ENCODE measurements at places on chromosomes 6 and 20. TPM values are rescaled to one million over a fixed set of nuclear protein-coding genes. Genes with fewer than 3 reads are reported as not detected.

MDFI gene
- total RNA-seq: 45.8 TPM

DPPA5 gene
- not detected for total RNA-seq

NR2E1 gene
- not detected for total RNA-seq

GMPR gene
- 2.4 TPM for total RNA-seq

E2F3 gene
- 6.7 TPM for total RNA-seq

CTAGE9 gene
- total RNA-seq: not detected

ATP9A gene
- total RNA-seq: 2.4 TPM

SLPI gene
- not detected for total RNA-seq

ETV7 gene
- not detected for total RNA-seq

- DNase-seq: no peak
Observed at GRCh38 chr6:44128020-44128917, 915 bp downstream of the TMEM63B start.

DNA sequence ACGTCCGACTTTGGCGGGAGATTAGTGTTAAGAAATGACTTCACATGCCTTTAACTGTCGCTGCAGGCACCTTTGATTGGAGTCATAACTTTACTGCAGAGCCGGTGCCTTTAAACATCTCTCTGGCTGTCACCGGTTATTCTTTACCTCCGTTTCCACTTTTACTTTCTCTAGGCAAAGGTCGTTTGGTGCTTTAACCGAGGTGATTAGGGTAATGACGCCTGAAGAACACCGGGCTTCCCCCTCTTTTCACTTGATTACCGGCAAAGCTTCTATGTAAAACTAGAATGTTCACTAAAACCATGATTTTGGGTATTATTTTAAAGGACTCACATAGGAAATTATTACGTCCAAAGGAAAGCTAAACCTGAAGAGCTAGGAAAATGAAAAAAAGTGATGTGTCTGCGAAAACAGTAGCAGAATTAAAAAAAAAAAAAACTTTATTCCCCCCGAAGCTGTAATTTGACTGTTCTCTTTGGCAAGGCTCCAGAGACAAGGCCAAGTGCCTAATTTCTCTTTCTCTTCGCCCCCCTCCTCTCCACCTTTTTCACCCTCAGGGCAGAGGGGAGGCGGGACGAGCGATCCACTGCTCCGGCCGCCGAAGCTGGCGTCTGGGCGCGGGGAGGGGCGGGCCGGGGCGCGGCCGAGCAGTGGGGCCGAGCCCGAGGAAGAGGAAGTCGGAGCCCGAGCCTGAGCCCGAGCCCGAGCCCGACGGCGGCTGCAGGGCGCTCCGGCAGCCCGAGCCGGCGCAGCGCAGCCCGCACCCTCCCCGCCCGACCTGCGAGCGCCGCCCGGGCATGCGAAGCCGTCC is at the start of gene PLEKHG1:
Gene PLEKHG1, plus strand, starts transcription at position 687 of the 811 bp plus-strand sequence. CDS start 133,797 bp downstream, outside the sequence.
- DNase-seq: peak; percentile 48

DNA sequence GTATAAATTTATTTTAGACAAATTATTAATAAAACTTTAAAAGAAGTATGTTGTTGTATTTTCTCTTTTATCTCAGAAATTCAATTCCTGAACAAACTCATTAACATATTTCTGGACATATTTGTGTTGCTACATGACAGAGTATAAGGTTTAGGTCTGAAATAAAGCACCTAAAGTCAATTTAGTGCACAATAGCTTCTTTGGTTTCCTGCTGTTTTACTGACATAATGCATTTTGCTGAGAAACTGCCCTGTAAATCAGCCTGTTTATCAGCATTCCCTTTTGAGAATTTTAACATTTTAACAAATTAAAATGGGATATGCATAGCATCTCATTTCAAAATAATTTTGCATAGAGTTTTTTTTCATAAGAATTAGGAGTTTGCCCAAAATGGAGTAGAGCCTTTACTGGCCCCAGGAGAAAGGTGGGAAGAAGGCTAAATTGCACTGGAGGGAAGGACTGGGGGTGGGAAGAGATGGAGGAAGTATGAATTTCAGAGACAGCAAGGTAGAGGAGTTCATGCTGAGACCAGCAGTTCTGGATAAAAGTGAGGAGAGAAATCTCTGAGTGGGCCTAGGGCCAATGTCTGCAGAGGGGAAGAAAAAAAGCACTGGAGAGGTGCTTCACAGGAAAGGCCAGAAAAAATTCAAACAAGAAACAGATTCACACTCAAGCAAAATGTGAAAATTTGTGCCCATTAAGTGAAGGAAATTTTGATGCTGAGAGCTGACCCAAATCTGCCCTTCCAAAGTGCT is 324.2 kb upstream of the HSF2 start:
- no peak for DNase-seq

DNA sequence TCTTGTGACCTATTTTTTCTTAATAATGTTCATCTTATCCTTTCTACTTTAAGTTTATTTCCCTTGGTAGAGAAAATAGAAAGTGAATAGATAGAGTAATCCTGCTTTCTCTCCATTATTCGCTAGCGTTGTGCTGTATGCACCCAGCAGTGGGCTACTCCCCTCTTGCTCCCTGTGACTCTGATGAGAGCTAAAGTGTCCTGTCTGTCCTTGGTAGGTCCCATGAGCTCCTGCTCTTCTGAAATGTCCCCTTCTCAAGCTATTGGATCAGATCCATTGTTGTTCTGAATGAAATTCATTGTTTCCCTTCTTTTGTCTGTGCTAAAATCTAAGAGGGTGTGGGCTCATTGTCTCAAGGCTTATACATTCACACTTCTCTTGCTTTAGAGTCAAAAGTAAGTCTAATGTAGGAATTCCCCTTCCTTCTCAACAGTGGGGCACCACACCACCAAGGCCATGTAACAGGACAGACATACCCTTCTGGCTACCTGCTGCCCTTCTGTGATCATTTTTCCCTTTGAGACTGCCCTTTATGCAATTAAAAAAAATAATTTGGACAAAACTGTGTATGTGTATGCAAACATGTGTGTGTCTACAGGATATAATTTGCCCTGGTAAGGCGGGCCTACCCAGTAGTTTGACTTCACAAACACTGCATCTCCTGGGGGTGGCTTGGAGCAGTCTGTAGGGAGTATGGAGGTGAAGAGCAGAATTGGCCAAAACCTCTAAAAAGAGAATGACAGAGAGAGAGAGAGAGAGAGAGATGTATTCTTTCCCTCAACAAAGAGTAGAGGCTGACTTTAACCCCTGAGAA is 167.0 kb upstream of the MYLIP start:
- no peak for DNase-seq

- DNase-seq: peak; percentile 62
Observed at GRCh38 chr6:53986165-53986720, 125.0 kb upstream of the MLIP start.

DNA sequence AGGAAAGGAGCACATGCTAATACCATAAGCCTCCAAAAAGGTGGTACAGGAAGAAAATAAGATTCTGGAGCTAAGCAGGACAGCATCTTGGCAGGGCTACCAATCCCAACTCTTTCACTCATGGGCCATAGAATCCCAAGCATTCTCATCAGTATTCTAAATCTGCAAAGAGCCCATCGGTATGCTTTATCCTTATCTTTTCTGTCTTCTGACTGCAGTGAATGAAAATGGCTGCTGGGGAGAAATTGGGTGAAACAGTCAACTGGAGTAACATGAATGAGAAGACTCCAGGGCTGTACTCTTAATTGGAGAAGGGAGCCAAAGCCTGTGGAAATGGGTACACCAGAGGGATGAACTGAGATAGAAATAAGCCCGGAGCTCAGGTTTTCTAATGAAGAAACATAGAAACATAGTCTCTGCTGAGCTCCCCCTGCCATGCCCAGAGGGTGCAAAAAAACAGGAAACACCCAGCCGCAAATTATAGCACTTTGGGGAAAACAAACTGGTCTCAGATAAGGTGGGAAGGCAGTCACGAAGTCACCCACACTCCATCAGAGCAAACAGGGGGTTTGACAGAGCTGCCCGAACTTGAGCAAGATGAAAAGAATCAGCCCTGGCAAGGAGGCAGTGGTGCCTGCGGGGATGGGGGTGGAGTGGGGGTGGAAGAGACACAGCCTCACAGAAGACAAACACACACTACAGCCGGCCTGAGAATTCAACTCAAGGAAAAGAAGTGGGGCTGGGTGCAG is 35.4 kb upstream of the E2F3 start:
- no peak for DNase-seq

- no peak for DNase-seq
Observed at GRCh38 chr6:5439749-5440148, 178.4 kb downstream of the FARS2 start.

DNA sequence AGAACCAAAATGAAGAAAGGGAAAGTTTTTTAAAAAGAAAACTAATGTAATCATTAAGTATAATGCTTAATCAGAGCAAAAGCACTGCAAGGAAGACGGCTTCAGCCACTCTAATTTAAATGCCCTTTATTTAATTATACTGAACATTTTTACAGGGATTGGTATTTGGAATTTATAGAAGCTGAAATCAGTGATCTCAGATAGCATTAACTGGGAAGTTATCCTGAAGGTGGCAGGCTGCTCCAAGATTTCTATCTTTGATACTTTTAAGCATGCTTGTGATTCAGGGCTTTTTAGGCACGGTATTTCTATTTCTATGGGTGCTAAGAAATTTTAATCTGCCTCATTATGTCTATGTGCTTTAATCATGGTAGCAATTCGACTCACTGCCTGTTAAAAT is 1.3 kb upstream of the NDUFAF4 start:
- DNase-seq: peak; percentile 29

DNA sequence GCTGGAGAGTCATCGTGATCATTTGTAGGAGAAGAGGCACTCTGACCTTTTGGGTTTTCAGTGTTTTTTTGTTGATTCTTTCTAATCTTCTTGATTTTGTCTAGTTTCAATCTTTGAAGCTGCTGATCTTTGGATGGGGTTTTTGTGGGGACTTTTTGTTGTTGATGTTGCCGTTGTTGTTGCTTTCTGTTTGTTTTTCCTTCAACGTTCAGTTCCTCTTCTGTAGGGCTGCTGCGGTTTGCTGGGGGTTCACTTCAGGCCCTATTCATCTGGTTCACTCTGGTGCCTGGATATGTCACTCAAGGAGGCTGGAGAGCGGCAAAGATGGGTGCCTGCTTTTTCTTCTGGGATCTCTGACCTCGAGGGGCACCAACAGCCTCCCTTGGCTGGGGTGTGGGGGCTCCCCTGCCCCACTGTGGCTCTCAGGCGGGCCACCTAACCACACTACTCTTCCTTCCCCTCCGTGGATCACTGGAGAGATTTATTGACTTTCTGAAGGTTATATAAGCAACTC is 21.5 kb upstream of the TMEM244 start:
- no peak for DNase-seq

- DNase-seq: no peak
Observed at GRCh38 chr6:81565071-81565470, 187.4 kb downstream of the TENT5A start.

DNA sequence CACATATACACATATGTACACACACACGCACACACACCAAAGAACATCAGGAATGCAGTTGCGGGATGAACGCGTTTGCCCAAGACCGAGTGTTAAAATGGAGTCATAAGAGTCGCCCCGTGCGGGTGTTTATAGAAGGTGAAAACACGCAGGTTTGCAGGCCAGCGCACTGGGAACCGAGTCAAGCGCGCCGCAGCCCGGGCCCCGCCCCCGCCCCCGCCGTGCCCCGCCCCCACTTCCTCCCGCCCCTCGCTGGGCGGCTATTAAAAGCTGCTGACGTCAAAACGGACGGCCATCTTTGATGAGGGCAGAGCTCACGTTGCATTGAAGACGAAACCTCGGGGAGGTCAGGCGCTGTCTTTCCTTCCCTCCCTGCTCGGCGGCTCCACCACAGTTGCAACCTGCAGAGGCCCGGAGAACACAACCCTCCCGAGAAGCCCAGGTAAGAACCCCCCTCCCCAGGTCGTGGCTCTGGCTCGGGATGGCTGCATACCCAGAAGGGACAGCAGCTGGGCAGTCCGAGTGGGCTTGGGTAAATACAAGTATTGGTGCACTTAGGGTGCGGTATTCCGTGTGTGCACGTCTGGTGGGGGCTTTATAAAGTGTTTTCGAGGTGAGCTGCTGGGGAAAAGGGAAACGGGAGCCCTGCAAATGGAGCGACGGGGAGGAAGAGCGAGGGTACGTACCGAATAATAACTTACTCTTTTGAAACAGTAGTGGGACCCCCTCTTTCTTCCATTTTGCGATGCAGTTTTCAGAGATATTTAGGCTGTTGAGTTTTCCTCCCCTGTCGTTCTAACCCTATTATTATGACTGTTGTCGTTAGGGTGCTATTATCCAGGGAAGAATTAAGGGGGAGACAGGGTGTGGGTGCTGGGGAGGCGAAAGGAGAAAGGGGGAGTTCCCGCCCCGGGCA is at the start of gene SNAP25:
Gene SNAP25, plus strand, starts transcription at position 295 of the 916 bp plus-strand sequence. CDS start 56,662 bp downstream, outside the sequence.
- peak; percentile 79 for DNase-seq

- peak; percentile 45 for DNase-seq
Observed at GRCh38 chr6:71982389-71982788, 96.0 kb downstream of the RIMS1 start.

- no peak for DNase-seq
Observed at GRCh38 chr6:130713144-130713543, 114.1 kb upstream of the SMLR1 start.

GRCh38 chr6:28903686-28904085 is 20.1 kb downstream of the TRIM27 start:
- no peak for DNase-seq

DNA sequence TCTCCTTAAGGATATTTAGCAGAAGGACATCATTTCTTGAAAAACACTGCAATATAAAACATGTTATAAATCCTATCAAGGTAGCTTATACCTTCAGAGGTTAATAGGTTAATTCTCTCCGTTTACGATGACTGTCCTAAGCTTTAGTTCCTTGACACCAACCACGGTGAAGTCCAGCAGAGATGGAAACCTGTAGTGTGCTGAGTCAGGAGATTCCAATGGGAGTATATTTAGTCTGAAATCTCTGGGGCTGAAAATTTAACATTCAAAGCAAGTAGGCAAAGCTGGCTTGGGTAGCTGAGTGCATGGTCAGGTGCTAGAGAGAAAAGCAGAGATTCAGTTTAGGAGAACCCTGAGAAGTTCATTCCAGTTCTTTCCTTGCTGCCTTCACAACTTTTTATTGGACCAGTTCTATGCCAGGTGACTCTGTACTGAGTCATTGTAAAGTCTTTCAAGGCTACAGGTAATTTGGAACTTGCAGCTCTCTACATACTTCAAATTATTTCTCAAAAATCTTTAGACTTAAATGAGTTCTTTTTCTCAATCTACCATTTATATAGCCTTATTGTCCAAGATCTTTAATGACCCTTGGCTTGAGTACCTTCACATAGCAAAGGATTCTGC is 1009.4 kb upstream of the FLRT3 start:
- DNase-seq: no peak

All from HT1080 (cell line).